ENCODE measurements at places on chromosomes 4 and X. TPM values are rescaled to one million over a fixed set of nuclear protein-coding genes. Genes with fewer than 3 reads are reported as not detected.

PRR32 gene
- not detected for total RNA-seq

BGN gene
- 0.30 TPM for total RNA-seq

SOX3 gene
- total RNA-seq: not detected

KDR gene
- total RNA-seq: 0.05 TPM

NPY2R gene
- not detected for total RNA-seq

FAM236D gene
- total RNA-seq: not detected

MAGEC1 gene
- total RNA-seq: not detected

XAGE1A gene
- total RNA-seq: not detected

SPIN4 gene
- 0.79 TPM for total RNA-seq

KLB gene
- total RNA-seq: not detected

- DNase-seq: no peak
Measured at GRCh38 chr4:187478292-187479140, 517.1 kb upstream of the ZFP42 start.

GRCh38 chrX:133988010-133988409 lies 2.6 kb upstream of the GPC3 start:
- DNase-seq: no peak

GRCh38 chr4:77043507-77044136 lies 32.2 kb downstream of the CCNI start:
- DNase-seq: no peak

DNA sequence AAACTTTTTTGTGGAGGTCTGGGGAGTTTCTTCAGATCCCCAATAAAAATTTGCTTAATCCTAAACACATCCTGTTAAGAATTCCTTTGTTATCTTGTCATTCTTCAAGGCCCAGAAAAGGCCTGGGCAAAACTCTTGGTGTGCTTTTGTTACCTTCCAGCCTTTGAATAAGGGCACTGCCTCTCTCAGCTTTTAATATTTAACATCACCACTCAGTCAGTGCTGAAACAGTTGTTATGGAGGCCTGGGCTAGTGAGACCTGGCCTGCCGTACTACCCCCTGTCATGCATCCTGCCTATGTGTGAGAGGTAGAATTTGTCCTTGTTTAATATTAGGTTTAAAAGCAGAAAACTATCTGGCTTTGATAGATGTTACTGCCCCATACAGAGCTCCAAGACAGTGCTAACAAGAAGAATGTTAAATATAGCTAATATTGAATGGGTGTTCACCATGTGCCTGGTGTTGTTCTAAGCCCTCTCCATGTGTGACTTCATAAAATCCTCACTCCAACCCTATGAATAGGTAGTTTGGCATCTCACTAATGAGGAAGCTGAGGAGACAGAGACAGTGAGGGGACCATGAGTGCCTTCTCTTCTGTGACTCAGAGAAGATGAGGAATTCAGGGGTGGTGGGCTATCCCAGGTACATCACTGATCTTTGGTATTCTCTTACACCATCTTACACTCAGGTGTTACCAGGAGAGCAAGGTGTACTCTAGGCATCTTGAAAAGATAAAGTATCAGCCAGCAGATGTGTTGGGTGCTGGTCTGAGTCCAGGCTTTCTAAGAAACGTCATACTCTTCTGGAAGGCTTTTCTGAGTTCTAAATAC lies 6.2 kb downstream of the PPP1R2C start:
- DNase-seq: no peak

DNA sequence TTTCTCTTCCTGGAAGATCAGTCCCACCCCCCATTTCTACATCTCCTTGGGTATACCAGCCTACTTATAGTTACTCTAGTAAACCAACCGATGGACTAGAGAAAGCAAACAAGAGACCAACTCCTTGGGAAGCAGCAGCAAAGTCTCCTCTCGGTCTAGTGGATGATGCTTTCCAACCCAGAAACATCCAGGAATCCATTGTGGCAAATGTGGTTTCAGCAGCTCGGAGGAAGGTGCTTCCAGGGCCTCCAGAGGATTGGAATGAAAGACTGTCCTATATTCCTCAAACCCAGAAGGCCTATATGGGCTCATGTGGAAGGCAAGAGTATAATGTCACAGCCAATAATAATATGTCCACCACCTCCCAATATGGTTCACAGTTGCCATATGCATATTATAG lies 78.2 kb upstream of the MYOZ2 start:
- no peak for DNase-seq

GRCh38 chr4:8336412-8337075 lies 67.0 kb downstream of the HTRA3 start:
- no peak for DNase-seq

DNA sequence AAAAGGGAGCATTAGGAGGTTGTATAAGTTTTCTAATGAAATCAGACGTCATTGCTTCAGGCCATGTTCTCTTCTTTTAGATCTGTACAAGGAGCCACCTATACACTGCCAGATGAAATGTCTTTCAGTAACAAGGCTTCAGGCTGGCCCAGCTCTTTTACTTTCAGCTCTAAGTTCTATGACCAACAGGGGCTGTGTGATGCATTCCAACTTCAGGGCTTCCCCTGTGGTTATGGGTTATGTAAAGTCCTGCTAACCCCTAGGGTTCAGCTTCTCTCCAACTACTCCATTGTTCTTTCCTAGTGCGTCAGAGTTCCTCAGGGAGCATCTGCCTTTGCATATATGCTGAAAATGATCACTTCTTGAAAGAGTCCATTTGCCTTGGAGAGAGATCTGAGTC lies 79.4 kb upstream of the TTC29 start:
- no peak for DNase-seq

- no peak for DNase-seq
Measured at GRCh38 chr4:126762663-126763247, 870.0 kb upstream of the INTU start.

DNA sequence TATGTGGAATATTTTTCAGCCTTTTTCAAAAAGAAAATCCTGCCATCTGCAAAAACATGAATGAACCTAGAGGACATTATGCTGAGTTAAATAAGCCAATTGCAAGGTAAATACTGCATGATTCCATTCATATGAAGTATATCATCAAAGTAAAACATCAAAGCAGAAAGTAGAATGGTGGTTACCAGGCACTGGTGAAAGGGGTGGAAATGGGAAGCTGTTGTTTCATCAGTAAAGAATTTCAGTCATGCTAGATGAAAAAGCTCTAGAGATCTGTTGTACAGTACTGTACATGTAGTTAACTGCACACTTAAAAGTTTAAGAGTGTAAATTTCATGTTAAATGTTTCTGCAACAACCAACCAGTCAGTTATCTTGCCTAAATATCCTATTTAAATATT lies 196.8 kb upstream of the ADGRL3 start:
- DNase-seq: no peak

GRCh38 chr4:53730031-53730805 lies 138.9 kb upstream of the LNX1 start:
- DNase-seq: no peak

GRCh38 chrX:136204571-136204970 lies 46.6 kb downstream of the MAP7D3 start:
- DNase-seq: no peak

GRCh38 chr4:53779025-53779424 lies 187.7 kb upstream of the LNX1 start:
- DNase-seq: no peak

DNA sequence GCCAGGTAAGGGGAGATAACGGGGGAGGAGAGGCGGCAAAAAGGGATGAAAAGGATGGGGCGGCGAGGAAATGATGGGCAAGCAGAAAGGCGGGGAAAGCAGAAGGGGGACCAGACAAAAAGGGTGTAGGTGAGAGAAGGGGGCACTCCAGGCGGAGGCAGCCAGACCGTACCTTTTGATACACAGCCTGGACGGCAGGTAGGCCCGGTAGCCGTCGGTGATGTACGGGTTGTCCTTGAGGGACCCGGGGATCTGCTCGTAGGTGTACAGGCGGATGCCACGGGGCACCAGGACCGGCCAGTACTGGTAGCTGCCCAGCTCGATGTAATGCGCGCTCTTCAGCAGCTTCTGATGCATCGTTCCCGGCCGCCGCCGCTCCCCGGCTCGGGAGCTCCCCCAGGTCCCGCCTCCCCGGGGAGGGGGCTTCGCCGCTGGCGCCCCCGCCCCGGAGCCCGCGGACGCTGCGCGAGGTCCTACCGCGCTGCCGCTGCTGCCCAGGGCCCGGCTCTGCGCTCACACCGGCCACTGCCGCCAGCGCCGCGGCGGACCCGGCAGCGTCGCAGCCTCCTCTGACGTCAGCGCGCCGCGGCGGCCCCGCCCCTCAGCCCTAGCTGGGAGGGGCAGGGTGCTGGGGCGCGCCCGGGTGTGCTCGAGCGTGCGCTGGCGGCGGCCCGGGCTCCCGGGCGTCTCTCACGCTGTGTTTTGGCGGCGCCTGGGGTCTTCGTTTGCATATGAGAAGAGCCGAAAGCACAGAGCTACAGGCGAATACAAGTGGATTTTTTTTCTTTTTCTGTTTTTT lies at the start of gene PAQR3:
Gene PAQR3, minus strand, starts transcription at position 571 of the 799 bp plus-strand sequence. Its CDS starts 214 bp downstream, at position 357.
- DNase-seq: peak; percentile 83

DNA sequence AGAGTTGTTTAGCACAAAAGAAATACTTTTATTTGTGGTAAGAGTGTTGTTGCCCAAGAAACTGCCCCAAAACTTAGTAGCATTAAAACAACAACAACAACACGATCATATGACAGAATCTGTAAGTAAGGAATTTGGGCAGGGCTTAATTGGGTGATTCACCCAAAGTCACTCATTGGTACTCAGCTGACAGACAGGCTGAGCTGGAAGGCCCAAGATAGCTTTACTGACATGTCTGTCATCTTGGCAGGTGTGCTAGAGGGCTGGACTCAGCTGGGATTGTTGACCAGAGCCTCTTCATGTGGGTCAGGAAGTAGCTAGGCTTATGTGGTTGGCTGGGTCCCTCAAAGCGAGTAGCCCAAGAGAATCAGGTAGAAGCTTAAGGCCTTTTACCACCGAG lies 52.3 kb downstream of the KIAA0232 start:
- DNase-seq: no peak

GRCh38 chrX:138856881-138857604 lies 145.5 kb upstream of the FGF13 start:
- no peak for DNase-seq

GRCh38 chr4:22030307-22030706 lies 81.7 kb upstream of the KCNIP4 start:
- DNase-seq: no peak

- no peak for DNase-seq
Measured at GRCh38 chrX:98717970-98718369, 1692.1 kb downstream of the PCDH19 start.

GRCh38 chr4:176753049-176753448 lies 39.7 kb downstream of the VEGFC start:
- no peak for DNase-seq

Data from activated T-cell treated with anti-CD3 and anti-CD28 coated beads, Interleukin-2, amount 50 U/mL, for 4 hours (primary cell).